Kidney glomerular epithelial cell (primary cell): ENCODE measurements at places on chromosomes 4 and X.

GRCh38 chrX:19382555-19383145, 38.9 kb downstream of the PDHA1 start:
- peak; percentile 1 for DNase-seq

- DNase-seq: no peak
Observed at GRCh38 chrX:107871136-107871535, 45.5 kb downstream of the MID2 start.

- DNase-seq: no peak
Observed at GRCh38 chrX:14997271-14997670, 124.0 kb downstream of the MOSPD2 start.

DNA sequence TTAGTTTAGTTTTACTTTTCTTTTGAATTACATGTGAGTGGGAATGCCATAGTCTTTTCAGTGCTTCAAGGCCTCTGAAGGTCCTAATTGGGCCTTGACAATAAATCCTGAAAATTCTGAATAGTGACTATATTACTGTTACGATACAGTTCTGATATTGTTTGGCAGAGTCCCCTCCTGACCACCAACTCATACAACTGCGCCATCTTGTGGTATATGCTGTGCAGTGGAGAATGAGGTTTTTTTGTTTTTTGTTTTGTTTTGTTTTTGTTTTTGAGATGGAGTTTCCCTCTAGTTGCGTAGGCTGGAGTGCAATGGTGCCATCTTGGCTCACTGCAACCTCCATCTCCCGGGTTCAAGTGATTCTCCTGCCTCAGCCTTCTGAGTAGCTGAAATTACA, 56.6 kb upstream of the CHRDL1 start:
- DNase-seq: peak; percentile 4

DNA sequence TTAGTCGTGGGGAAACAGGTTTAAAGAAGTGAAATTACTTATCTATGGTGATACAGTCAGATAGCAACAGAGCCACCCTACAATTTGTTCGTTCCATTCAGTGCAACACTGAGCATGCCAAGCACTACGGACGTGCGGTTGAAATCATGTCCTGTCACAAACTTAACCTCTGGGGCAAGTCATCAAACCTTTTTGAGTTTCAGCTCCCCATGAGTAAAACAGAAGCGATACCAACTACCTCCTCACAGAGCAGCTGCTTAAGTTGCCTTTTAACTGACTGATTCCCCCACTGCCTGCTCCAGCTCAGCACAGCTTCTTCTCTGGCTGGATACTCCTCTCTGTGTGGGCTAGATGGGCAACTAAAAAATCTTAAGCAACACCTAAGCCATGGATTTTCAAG, 36.0 kb downstream of the LHFPL1 start:
- DNase-seq: no peak

DNA sequence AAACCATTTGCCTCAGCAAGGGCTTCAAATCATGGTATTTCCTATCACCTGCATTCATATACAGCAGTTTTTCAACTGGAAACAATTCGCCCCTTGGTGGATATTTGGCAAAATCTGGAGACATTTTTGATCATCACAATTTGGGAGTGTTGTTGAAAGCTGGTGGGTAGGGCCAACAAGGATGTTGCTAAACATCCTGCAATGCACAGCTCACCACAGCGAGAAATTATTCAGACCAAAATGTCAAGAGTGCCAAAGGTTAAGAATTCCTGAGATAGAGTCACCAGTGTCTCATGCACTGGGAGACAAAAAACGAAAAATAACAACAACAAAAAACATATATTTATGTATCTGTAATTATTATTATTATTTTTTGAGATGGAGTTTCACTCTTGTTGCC, 435.2 kb upstream of the CTSO start:
- no peak for DNase-seq

DNA sequence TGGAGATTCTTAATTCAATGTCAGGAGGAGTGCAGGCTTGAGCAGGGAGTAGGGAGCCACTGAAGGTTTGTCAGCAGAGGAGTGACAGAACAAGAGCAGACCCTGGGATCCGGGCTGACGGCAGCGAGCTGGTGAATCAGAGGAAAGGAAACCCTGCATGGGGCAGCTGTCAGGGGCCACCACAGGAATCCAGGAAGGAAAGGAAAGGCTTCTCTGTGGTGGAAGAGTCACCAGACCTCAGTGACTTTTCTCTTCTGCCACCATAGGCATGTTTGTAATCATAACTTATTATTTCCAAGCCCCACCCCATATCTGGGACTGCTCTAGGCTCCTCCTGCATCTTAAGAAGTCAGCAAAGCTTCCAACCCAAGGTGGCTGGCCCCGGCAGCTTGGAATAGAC, 150.9 kb downstream of the BCOR start:
- DNase-seq: peak; percentile 14
